IMR-90 (cell line): ENCODE measurements at places on chromosomes 12 and 14. TPM values are rescaled to one million over a fixed set of nuclear protein-coding genes. Genes with fewer than 3 reads are reported as not detected.

CABP1 gene
- total RNA-seq = 0.54 and 0.83 TPM in 2 replicates

SRRM4 gene
- not detected in 2 replicates for total RNA-seq

NANOG gene
- total RNA-seq = not detected in 2 replicates

KLHL33 gene
- total RNA-seq = under 0.01 TPM in 2 replicates

CHGA gene
- total RNA-seq = not detected in 2 replicates

CCDC197 gene
- total RNA-seq = not detected in 2 replicates

RPGRIP1 gene
- total RNA-seq = not detected in 2 replicates

NYNRIN gene
- total RNA-seq = 1.7 and 2.2 TPM in 2 replicates

ZBTB42 gene
- total RNA-seq = 1.1 and 1.3 TPM in 2 replicates

CDCA3 gene
- total RNA-seq = 23.5 and 30.3 TPM in 2 replicates

KRT74 gene
- not detected in 2 replicates for total RNA-seq

KRT80 gene
- 0.54 and 0.56 TPM in 2 replicates for total RNA-seq

PZP gene
- not detected in 2 replicates for total RNA-seq

CYP27B1 gene
- 0.36 and 0.56 TPM in 2 replicates for total RNA-seq

OTX2 gene
- total RNA-seq = not detected in 2 replicates

C12orf56 gene
- not detected in 2 replicates for total RNA-seq

RBM19 gene
- total RNA-seq = 18.3 and 19.2 TPM in 2 replicates

RAD51AP1 gene
- 6.5 and 15.3 TPM in 2 replicates for total RNA-seq

PHLDA1 gene
- total RNA-seq = 27.8 and 47.8 TPM in 2 replicates

FNTB gene
- total RNA-seq = 8.1 and 9.9 TPM in 2 replicates

ACTR6 gene
- 10.2 and 20.6 TPM in 2 replicates for total RNA-seq

MSI1 gene
- not detected in 2 replicates for total RNA-seq

SPX gene
- under 0.01 and 0.28 TPM in 2 replicates for total RNA-seq

GPRC5A gene
- 49.6 and 49.7 TPM in 2 replicates for total RNA-seq

MUCL1 gene
- not detected in 2 replicates for total RNA-seq

SLC6A13 gene
- total RNA-seq = under 0.01 and 0.28 TPM in 2 replicates

DACT1 gene
- 8.1 and 9.7 TPM in 2 replicates for total RNA-seq

KRT86 gene
- not detected in 2 replicates for total RNA-seq

SP1 gene
- total RNA-seq = 45.0 and 53.6 TPM in 2 replicates

GPR68 gene
- 0.28 and 0.72 TPM in 2 replicates for total RNA-seq

ACRBP gene
- total RNA-seq = not detected in 2 replicates

KERA gene
- not detected in 2 replicates for total RNA-seq

IFNG-AS1 gene
- not detected in 2 replicates for total RNA-seq

SLC6A12 gene
- total RNA-seq = not detected in 2 replicates
